Activated CD8-positive, alpha-beta memory T cell treated with anti-CD3 and anti-CD28 coated beads for 24 hours (primary cell): ENCODE measurements at places on chromosomes 16 and 17.

GRCh38 chr17:29617481-29618271, 5.0 kb downstream of the CORO6 start:
- DNase-seq = peak; percentile 93

DNA sequence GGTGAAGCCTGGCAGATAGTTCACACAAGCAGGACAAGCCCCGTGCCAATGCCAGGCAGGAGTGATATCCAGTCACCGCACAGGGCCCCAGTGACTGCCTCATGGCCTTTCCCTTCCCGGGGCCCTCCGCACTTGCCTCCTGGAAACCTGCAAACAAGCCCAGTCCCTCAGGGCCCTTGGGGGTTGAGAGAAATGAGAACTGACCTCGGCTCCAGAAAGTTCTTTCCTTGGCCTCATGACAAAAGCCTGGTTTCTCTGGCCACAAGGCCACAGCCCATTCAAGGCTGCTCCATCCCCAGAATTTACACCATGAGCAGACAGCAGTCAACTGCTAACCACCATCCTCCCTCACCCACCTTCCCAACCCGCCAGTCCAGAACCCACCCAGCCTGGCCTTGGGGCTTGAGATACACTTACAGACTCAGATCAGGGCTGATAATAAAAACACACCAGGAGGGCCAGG, 77.6 kb downstream of the CCDC182 start:
- DNase-seq = peak; percentile 43

DNA sequence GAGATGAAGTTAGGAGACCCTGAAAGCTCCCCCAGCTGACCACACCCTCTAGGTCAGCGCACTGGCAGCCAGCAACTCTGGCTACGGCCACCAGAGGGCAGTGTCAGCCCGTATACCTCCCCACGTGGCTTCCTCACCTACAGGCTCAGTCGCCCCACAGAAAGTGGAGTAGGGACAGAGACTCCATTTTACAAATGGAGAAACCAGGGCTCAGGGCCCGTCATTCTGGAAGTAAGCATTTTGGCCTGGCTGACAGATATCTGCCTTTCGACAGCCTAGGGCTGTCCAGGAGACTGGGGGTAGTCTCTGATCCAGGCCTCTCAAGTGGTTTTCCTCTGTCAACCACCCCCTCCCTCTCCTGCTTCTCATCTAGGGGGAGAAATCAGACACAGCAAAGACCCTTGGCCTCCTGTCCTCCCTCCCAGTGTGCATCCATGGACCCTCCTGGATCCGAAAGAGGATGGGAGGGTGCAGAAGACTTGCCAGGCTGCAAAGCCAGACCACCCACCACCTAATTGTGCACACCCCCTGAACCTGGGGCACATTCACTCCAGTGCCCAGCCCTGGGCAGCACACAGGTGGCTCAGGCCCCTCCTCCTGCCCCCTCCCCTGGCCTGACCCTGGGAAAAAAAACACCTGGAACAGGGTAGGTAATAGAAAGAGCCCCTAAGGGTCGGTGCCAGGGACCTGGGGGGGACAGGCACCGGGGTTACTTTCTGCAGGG, 3.8 kb upstream of the HAP1 start:
- peak; percentile 92 for DNase-seq

DNA sequence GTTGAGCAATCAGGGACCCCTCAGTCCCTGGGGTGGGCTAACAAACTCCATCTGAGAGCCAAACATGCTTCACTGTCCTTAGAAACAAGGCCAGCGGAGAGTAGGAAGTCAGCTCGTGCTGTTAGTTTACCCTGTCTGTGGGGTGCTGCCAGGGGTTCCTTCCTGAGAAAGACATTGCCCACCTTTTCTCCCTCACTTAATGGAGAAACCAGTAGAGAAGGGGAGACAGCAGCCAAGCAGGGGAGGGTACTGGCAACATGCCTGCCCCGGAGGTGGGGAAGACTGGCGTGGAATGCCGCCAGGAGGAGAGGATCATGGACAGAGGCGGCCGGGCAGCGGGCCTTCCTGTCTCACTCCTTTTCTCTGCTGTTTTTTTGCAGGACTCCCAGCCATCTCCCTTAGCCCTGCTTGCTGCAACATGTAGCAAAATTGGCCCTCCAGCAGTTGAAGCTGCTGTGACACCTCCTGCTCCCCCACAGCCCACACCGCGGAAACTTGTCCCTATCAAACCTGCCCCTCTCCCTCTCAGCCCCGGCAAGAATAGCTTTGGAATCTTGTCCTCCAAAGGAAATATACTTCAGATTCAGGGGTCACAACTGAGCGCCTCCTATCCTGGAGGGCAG, 19.9 kb downstream of the SP2 start:
- DNase-seq = no peak

DNA sequence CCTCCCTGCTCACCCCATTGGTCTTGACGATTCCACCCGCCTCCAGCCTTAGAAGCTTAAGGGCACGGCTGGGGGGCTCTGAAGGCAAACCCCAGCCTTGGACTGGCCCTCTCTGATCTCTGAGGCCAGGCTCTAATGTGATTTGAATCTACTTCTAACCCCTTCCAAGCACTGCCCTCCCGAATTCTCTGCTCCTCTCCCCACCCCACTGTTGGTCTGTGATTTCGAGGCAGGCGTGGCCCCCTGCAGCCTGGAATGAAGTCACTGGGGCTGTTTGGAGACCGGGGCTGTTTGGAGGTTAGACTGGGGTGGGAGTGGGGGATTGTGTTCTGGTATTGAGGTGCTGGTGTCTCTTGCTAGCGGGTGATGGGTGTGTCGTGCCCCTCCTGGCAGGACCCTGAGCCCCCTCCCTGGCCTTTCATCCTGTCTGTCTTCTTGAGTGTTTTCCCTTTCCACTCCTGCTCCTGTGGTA, 2.2 kb downstream of the GRB7 start:
- no peak for DNase-seq

GRCh38 chr16:17335826-17336529, 134.8 kb downstream of the XYLT1 start:
- DNase-seq = no peak

- DNase-seq = no peak
Observed at GRCh38 chr16:3716831-3717234, 491 bp downstream of the TRAP1 start.

- DNase-seq = no peak
Observed at GRCh38 chr17:19785854-19786253, 37.8 kb upstream of the ALDH3A1 start.

DNA sequence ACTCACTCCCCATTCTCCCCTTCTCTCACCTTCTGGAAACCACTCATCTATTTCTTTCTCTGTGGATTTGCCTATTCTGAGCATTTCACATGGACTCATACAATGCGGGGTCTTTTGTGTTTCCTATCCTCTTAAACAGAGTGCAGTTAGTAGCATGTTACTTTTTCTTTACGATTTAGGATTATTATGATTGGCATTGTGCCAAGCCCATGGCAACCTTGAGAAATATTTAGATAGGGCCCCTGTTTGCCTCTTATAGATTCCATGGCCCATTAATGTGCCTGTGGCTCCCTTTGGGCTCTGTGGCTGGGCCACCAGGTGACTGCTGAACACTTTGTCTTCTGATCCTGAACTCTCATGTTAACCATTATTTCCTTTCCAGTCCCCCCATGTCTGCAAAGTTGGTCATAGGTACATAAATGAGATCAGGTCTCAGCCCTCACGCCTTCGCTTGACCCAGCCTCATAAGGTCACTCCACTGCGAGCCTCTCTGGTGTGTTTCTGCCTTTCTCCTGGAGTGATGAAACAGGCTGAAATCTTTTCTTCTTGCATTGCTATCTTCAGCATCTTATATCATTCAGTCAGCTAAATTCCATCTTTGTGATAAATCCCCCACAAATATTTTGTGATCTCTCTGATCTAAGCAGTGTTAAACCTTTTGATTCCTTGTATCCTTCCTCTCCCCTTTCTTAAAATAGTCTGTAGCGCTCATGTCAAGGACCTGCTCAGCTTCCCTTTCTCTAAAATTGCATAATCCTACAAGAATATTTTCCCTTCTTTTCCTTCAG, 44.0 kb downstream of the MYH3 start:
- no peak for DNase-seq

DNA sequence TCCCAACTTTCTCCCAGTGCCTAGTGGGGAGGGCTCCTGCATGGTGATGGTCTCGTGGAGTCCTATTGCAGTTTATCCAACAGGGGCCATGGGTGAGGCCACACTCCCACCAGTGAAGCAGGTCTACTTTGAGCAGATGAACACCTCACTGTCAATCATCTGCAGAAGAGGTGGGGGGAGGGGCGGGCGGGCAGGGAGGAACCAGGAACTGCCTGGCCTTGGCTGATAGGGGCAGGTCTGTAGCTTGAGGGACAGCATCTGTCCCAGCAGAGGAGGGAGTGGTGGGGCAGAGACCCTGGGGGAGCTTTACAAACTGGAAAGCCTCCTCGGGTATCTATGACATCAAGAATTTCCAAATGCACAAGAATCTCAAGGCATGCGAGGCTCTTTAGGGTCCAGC, 58.7 kb upstream of the ZNF423 start:
- no peak for DNase-seq

DNA sequence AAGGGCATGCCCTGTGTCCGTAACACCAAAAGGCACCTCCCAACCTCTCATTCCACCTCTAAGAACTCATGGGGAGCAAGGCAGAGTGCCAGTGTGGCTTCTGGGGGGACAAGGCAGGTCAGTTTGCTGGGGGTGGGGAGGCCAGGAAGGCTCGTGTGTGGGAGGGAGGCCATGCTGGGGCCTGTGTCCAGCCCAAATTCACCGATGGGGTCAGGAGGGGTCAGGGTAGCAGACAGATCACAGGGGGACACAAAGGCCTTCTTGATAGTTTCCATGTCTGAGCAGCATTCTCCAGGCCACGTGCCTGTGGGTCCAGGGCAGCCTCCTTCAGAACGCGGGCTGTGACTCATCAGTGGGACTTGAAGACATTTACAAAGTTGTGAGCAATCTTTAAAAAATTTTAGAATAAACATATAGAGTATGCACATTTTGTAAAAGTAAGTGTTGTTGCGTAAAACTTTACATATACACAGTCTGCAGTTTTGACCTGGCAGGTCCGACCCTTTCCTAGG, 20.9 kb downstream of the SPACA3 start:
- no peak for DNase-seq

- no peak for DNase-seq
Observed at GRCh38 chr17:81716674-81716996, 4.6 kb downstream of the SLC25A10 start.

DNA sequence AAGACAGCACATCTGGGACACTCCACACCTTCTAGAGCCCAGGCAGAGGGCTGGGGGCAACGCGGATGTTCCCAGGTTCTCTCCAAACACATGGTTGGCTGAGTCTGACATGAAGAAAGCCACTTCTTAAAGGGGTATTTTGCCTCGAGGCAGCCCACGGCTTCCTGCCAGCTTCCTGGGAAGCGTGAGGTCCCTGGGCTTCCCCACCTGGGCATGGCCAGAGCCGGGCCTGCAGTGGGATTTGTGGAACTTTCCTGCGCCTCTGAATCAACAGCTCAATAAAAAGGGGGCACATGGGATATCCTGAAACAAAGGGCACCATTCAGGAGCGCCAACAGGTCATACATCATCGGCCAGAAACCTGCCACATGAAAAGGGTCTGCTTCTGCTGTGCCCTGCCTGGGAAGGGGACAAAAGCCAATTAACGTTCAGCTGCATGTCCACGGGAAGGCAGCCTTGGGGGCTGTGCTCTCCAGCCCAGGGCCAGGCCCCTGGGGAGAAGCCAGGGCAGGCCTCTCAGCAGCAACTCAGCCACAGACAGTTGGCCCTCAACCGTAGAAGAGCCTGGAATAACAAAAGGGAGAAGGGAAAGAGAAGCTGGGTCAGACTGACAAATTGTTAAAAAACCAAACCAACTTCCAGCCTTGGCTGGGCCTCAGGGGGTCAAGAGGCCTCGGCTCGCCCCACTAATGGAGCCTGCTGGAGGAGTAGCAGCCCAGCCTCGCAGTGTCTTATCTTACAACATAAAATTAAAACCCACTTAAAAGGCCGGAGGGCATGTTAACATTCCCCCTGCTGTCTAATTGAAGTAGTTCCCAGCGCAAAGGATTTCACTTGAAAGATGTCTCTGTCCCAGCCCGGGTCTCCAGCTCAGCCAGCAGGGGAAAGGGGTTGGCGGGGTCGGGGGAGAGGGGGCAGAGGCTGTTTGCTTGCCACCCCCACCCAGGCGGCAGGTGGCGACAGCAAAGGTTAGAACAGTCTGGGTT, 34.2 kb downstream of the TBX4 start:
- DNase-seq = peak; percentile 13

GRCh38 chr16:23113185-23113584, 36.1 kb downstream of the USP31 start:
- DNase-seq = no peak

GRCh38 chr17:6509031-6509771, 47.2 kb downstream of the PITPNM3 start:
- DNase-seq = no peak

GRCh38 chr16:57470711-57471110, 8.2 kb downstream of the POLR2C start:
- DNase-seq = peak; percentile 35

DNA sequence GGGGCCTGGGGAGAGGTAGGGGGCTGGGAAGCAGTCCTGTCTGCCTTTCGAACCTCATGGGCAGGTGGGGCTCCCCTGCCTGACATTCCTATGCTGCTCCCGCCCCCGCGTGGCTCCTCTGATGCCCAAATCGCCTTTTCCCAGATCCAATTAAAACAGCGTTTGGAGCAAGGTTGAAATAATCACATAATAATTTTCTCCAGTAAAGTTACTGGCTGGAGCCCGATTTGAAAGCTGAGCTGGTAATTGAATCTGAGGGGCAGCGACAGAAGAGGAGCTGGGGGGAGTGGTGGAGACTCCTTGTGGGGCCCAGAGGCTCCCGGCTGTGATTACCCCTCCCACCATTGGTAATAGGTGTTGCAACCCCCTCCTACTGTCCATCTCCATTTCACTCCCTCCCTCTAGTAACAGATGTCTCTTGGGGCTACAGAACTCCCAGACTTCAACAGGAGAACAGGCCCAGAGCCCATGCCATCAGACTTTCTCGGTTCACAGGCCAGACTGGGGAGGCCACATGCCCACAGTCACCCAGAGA, 38.9 kb upstream of the C1QL1 start:
- DNase-seq = no peak

DNA sequence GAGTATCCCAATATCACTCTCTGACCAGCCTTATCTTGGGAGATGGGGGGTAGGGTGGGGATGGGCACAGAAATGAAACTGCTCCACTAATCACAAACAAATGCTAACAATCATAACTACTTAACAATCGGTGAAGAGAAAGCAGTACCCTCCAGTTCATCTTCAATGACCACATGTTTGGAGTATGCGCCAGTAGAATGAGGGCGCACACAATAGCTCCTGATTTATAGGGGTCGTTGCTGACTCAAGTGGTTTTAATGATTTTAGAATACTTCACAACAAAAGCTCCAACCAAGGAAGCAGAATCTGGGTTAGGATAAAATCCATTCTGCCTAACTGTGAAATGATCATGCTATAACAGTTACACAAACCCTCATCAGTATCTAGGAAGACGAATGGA, 184.4 kb downstream of the AATF start:
- no peak for DNase-seq

GRCh38 chr17:69725146-69725545, 310.6 kb downstream of the MAP2K6 start:
- no peak for DNase-seq

DNA sequence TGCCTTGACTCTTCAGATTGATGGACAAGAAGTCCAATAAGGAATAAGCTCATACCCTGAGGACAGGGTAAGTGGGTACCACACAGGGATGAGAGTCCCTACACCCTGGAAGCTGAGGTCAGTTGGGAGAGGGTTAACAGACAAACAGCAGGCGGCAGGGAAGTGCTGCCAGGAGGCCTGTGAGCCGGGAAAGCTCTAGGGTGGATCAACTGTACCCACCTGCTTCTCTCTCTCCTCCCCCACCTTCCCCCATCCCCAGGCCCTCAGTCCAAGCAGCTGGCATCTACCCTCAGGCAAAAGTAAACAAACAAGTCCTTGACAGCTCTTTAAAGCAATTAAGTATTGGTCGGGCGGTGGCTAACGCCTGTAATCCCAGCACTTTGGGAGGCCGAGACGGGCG, 20.7 kb upstream of the MYLK3 start:
- no peak for DNase-seq
